Osteocyte (in vitro differentiated cells): ENCODE measurements at places on chromosomes 11 and 22. TPM values are rescaled to one million over a fixed set of nuclear protein-coding genes. Genes with fewer than 3 reads are reported as not detected.

DNA sequence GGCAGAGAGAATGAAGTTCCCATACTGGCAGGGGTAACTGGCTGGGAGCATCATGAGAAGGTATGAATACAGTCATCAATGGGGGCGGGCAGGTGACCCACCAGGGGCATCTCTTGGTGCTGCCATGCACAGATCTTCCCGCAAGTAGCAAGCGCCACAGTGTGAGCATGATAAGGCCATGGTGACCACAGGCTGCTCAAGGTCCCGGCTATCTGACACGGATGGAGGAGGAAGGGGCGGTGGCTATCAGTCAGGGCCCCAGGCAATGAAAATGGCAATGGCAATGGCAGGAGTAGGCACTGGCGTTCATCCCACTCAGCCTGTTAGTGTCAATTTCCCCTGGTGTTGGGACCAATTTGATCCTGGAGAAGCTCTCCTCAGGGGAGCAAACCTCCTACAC lies 21.6 kb downstream of the ASCL2 start:
- peaks cover 60% of the 10 kb centered on the region for H3K27me3 ChIP-seq
- H3K4me1 ChIP-seq = no peaks in the 10 kb centered on the region
- H3K27ac ChIP-seq = no peak overlapping the region
- no peak for DNase-seq
- no peak overlapping the region for H3K4me3 ChIP-seq

- H3K27me3 ChIP-seq = no peaks in the 10 kb centered on the region
- no peaks in the 10 kb centered on the region for H3K4me1 ChIP-seq
- no peak for DNase-seq
- peaks cover 14% of the 10 kb centered on the region for H3K36me3 ChIP-seq
- H3K4me3 ChIP-seq = no peak overlapping the region
These were observed 62.6 kb downstream of the POLD3 start for GRCh38 chr11:74654976-74655375.

DNA sequence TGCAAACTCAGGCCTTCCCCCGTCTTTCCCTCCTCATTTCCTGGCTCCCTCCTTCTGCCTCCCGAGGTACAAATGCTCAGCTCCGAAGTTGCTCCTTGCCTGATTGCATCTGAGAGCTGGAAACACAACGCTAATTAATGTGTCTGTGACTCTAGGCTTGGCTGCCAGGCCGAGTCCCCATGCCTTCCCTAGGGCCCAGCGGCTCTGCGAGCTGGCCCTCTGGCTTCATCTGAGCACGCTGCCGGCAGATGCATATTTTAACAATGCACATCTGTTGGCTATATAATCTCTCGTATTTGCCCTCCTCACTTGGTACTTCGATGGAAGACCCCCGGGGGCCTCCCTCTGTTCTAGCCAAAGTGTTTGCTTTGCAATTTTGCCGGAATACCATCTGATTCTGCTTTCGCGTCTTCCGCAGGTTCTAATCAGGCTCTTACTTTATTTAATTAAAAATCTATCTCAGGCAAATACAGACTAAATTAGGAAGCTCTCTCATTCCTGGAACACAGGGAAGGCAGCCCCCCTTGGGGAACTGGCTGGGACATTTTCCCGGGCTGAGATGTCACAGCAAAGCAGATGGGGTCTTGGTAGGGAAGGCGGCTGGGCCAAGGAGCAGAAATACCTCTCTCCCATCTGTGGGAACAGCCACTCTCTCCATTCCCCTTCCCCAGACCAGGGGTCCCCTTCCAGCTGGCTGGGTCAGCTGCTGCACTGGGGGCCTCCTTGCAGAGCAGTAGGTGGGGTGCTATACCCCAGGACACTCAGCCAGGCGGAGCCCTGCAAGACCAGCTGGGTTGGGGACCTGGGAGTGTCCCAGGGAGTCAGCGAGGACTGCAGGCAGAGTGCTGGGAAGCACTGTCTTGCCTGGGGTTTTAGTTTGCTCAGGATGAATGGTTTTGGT lies 162.8 kb downstream of the ST3GAL4 start:
- H3K27me3 ChIP-seq = peaks cover 8% of the 10 kb centered on the region
- H3K4me1 ChIP-seq = peaks cover 2% of the 10 kb centered on the region

GRCh38 chr11:115132436-115133228 lies 371.6 kb downstream of the CADM1 start:
- H3K4me1 ChIP-seq = peaks cover 9% of the 10 kb centered on the region
- H3K27me3 ChIP-seq = peaks cover 6% of the 10 kb centered on the region
- H3K27ac ChIP-seq = no peak overlapping the region
- H3K36me3 ChIP-seq = no peaks in the 10 kb centered on the region
- no peak for DNase-seq
- no peak overlapping the region for H3K4me3 ChIP-seq

DNA sequence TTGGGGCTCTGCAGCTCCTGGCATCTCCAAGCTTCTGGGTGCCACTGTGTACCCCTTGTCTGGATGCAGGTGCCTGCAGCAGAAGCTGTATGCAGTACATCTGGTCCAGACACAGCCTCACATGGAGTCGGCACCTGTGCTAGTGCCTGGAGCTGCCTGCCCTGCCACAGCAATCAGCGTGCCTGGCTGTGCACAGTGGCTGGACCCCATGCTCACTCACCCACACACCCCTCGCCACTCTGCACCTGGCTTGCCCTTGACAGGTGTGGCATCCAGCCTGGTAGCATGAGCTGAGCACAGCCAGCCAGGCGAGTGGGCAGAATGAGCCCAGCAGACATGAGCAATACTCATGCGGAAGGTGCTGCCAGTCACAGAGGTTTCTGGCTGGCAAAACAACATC lies 19.5 kb upstream of the OR6A2 start:
- peaks cover 2% of the 10 kb centered on the region for H3K36me3 ChIP-seq
- H3K27ac ChIP-seq = no peak overlapping the region

DNA sequence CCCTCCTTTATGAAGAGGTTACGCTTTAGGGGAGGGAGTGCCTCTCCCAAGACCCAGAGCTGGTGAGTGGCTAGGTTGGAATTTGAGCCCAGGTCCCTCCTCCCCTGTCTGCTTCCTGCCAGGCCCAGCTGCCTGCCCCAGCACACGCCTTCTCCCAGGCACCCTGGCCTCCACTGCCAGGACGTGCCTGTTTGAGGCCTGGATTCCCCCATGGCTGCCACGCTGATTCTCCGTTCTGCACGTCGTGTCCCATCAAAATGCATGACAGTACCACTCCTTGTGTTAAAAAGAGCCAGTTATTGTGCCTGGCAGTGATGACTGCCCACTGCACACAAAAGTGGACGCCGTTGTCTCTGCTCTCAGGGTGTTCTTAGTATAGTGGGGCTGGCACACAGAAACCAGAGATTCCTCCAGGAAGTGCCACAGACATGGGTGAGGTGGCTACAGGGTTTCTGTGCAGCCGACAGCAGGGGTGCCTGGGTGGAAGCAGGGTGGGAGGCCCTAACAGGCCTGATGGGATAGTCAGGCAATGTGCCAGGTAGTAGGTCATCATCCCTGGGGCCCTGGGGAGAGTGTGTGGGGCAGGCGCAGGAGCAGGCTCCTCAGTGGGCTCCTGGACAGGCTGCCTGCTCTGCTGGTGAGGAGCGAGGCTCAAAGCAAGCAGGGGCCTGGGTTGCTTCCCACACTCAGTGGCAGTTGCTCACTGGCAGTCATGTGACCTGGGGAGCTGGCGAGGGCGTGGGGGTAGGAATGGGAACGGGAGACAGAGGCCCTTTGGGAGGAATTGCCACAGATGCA lies 24.2 kb downstream of the MED15 start:
- peaks cover 4% of the 10 kb centered on the region for H3K36me3 ChIP-seq
- H3K4me1 ChIP-seq = peaks cover 60% of the 10 kb centered on the region
- H3K4me3 ChIP-seq = peak overlapping the region; percentile 26
- H3K27ac ChIP-seq = peak overlapping the region; percentile 97
- no peak for DNase-seq

DNA sequence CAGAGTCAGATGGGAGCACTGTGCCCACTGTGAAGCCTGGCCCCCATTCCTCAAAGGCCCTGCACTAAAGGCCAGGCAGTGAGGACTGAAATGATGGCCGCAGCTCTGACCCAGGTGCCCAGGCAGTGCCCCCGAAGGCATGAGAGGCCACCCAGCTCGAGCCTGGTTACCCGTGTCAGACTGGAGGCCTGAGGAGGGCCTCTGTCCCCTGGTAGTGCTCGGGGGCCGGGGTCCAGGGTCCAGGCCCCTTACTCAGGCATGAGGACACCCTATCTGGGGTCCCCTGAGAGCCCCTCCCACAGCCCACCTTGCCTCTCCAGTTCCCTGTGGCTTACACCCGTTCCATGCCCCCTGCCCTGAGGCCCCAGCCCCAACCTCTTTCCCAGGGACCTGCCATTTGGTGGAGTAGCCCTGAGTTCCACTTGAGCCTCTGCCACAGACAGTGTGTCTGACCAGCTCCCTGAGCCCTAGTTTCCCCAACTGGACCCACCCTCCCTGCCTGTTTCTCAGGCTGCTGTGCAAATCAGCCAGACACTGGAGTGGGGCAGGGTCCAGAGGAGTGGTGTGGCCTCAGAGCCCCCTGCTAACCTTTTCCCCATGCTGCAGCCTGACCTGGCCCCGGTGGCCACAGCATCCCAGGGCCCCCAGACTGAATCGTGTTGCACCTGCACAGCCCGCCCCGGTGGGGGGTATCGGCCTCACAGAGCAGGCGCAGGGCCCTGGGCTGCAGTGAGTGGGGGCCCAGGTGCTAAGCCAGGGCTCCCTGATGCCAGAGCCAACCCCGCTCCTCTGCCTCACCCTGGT lies 10.8 kb upstream of the ANKRD13D start:
- H3K4me1 ChIP-seq = peaks cover 34% of the 10 kb centered on the region
- peak overlapping the region; percentile 83 for H3K27ac ChIP-seq
- no peak overlapping the region for H3K4me3 ChIP-seq
- no peaks in the 10 kb centered on the region for H3K27me3 ChIP-seq

GRCh38 chr22:19966908-19967750 lies 25.5 kb upstream of the TXNRD2 start:
- H3K4me3 ChIP-seq = no peak overlapping the region
- peaks cover 7% of the 10 kb centered on the region for H3K36me3 ChIP-seq
- H3K4me1 ChIP-seq = peaks cover 6% of the 10 kb centered on the region
- no peak overlapping the region for H3K27ac ChIP-seq
- no peaks in the 10 kb centered on the region for H3K27me3 ChIP-seq

DNA sequence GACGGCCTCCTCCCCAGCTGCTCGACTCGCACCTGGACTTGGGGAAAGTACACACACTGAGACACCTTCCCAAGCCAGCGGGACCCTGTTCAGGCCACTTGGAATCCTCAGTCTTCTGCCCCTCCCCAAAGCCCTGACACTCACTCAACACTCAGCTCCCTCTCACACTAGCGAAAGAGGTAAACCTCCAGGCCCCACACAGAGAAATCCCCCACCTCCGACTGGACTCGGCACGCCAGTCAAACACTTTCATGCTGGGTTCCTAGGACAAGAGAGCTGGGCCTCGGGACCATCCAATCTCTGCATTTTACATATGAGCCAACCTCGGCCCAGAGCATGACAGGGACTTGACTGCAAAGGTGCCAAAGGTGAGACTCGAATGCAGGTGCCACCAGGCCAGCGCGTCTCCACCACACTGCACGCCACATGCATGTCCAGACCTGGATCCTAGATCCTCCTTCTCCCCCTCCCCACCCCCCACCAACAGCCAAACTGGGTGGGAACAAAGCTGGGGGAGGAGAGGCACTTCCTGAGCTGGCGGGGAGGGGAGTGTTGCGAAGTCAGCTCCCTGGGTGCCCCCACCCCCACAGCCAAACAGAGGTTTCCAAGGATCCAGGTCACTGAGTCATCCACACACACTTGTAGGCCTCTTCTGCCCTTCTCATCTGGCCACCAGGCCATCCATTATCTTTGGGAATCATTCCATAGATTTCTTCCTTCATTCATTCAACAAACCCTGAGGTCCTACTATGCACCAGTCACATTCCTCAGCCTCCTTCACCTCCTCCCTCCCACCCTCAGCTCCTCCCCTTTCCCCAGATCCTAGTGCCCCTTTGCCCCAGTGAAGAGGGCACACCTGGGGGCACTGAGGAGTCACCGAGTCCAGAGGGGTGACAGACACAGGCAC lies 10.7 kb upstream of the CD5 start:
- H3K4me1 ChIP-seq = no peaks in the 10 kb centered on the region
- H3K36me3 ChIP-seq = no peaks in the 10 kb centered on the region
- H3K27me3 ChIP-seq = peaks cover 26% of the 10 kb centered on the region

DNA sequence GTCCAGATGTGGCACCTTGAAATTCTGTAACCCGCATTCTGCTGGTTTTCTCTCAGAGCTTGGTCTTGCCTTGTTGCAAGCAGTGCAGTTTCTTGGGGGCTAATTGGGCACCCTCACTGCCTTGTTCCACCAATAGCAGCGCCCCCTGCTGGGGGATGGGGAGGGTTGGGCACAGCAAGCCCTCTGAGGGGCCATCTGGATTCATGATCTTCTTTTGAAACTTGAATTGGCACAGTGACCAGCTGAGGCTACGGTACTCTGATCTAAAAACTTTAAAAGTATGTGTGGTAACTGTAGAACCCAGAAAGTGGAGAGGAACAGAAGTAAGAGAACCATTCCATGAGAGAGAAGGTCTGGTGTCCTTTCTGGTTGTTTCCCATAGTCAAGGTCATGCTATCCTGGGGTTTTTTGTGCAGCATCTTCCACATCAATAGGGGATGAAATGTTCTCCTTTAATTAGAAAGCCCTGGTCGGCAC lies 64.2 kb downstream of the MED15 start:
- H3K4me3 ChIP-seq = no peak overlapping the region
- H3K36me3 ChIP-seq = peaks cover 51% of the 10 kb centered on the region
- H3K27me3 ChIP-seq = no peaks in the 10 kb centered on the region
- peaks cover 56% of the 10 kb centered on the region for H3K4me1 ChIP-seq
- DNase-seq = no peak
- H3K27ac ChIP-seq = no peak overlapping the region

DNA sequence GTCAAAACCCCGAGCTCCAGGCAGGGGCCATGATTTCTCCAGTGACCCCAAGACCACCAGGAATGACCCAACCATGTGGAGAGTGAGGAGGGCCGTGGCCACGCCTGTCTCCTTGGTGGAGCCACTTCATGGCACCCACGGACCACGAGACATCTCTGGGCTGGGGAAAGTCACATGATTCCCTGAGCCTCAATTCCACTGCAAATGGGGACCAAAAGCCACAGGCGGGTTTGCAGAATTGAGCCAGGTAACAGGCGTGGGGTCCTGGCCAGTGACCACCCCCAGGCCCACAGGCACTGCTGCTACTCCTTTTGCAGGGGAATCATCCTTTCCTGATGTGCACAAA lies 178.9 kb downstream of the CTTN start:
- no peaks in the 10 kb centered on the region for H3K4me1 ChIP-seq
- H3K4me3 ChIP-seq = no peak overlapping the region
- H3K36me3 ChIP-seq = no peaks in the 10 kb centered on the region
- no peaks in the 10 kb centered on the region for H3K27me3 ChIP-seq

- H3K4me1 ChIP-seq = peaks cover 19% of the 10 kb centered on the region
- H3K4me3 ChIP-seq = no peak overlapping the region
- H3K36me3 ChIP-seq = peaks cover 36% of the 10 kb centered on the region
- DNase-seq = no peak
- no peaks in the 10 kb centered on the region for H3K27me3 ChIP-seq
These were observed 12.3 kb downstream of the GUCD1 start for GRCh38 chr22:24542641-24543040.

- H3K4me3 ChIP-seq = no peak overlapping the region
- no peaks in the 10 kb centered on the region for H3K4me1 ChIP-seq
- DNase-seq = peak; percentile 75
- H3K36me3 ChIP-seq = no peaks in the 10 kb centered on the region
- no peak overlapping the region for H3K27ac ChIP-seq
These were observed 926.3 kb downstream of the BRD1 start for GRCh38 chr22:48901324-48901723.

The NXPE2 gene
- total RNA-seq = not detected in 2 replicates

The CASP5 gene
- not detected in 2 replicates for total RNA-seq

The TTC28 gene
- total RNA-seq = 68.7 and 70.3 TPM in 2 replicates

The HEPN1 gene
- total RNA-seq = not detected in 2 replicates

The THRSP gene
- total RNA-seq = not detected in 2 replicates

The ELMOD1 gene
- total RNA-seq = not detected in 2 replicates
